Epithelial cell of proximal tubule (primary cell): ENCODE measurements at places on chromosomes 16 and 17. TPM values are rescaled to one million over a fixed set of nuclear protein-coding genes. Genes with fewer than 3 reads are reported as not detected.

COQ7 gene
- total RNA-seq, result 10.6 and 13.7 TPM in 2 replicates

BRIP1 gene
- 12.6 and 20.8 TPM in 2 replicates for total RNA-seq

TMEM88 gene
- 7.3 and 19.8 TPM in 2 replicates for total RNA-seq

GRCh38 chr16:3511286-3512180, 10.7 kb downstream of the CLUAP1 start:
- no peak for DNase-seq

- DNase-seq, result no peak
Measured at GRCh38 chr17:80168371-80168770, 1.5 kb upstream of the CARD14 start.

HS3ST2 gene
- total RNA-seq, result 0.22 TPM in 1 of 2 replicates, not detected in the other
